HFFc6 (cell line): ENCODE measurements at places on chromosomes 3 and 15. TPM values are rescaled to one million over a fixed set of nuclear protein-coding genes. Genes with fewer than 3 reads are reported as not detected.

DNA sequence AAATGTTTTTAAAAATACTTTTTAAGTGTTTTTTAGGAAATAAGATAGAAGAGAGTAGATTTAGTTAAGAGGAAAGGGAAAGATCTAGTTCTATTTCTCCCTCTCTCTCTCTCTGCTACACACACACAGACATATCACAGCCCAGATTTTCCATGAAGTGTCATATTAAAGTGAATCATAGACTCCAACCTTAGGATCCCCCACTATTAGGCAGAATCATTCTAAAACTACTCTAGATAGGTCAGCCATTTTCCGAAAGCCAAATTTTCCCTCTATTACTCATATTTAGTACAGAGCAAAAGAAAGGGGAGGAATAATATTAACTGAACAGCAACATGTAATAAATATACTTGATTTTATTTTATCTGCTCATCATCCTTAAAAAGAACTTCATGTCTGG is 45.1 kb upstream of the RSL24D1 start:
- peak; percentile 33 for DNase-seq
- no peak overlapping the region for H3K4me3 ChIP-seq
- H3K27me3 ChIP-seq, result no peaks in the 10 kb centered on the region
- H3K36me3 ChIP-seq, result no peaks in the 10 kb centered on the region

- H3K27me3 ChIP-seq, result no peaks in the 10 kb centered on the region; the same call in 1 of the 2 replicates
- H3K4me1 ChIP-seq, result peaks cover 31% of the 10 kb centered on the region
- no peak for DNase-seq
- H3K27ac ChIP-seq, result peak overlapping the region; percentile 13
- peaks cover 16% of the 10 kb centered on the region for H3K36me3 ChIP-seq
Measured at GRCh38 chr3:43723121-43723734, 32.5 kb downstream of the ABHD5 start.

DNA sequence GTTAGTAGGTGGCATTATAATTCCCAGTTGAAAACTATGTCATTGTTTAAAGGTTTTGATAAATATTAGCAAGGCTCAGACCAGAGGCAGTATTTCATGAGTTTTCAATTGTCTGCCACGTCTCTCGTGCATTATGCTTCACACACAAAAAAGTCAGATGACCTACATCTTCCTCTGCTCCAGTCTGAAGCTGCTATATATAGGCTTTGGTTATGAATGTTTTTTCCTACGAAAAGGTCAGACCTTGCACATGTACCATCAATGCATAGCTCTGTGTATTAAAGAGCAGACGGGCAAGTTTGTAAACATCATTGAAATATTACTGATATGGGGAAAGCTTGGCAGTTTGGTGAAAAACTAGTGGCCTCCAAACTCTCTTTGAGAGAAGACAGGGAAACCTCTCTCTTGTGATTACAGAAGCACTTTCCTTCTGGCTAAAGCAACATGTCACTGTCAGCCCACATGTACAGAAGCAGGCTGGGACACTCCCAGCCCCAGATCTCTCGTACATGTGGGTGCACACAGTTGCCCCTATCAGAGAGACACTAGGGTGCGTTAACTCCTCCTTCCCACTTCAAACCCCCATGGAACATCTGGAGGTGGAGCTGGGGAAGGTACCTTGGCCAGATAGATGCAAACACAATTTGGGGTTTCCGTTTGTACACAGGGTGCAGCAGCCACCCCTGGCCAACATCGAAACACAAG is 184.0 kb upstream of the BCL6 start:
- no peak overlapping the region for H3K27ac ChIP-seq
- H3K4me3 ChIP-seq, result no peak overlapping the region
- DNase-seq, result no peak
- H3K27me3 ChIP-seq, result peaks cover 2% of the 10 kb centered on the region; the same call in 1 of the 2 replicates
- H3K36me3 ChIP-seq, result peaks cover 10% of the 10 kb centered on the region

DNA sequence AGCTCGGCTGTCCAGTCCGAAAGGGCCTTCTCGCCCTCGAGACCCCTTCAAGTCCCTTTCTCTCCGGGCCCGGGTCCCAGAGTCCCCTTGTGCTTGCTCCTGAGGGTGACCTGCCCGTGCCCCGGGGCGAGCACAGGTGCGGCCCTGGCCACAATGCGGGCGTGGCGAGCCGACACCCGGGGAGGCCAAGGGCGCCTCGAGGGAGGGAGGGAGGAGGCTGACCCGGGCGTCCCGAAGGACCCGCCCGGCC is 810 bp upstream of the MEF2A start:
- no peak overlapping the region for H3K27ac ChIP-seq
- DNase-seq, result no peak
- H3K27me3 ChIP-seq, result peaks cover 16% of the 10 kb centered on the region; the same call in 1 of the 2 replicates
- peaks cover 4% of the 10 kb centered on the region; the same call in 1 of the 2 replicates for H3K36me3 ChIP-seq
- peaks cover 32% of the 10 kb centered on the region for H3K4me1 ChIP-seq

DNA sequence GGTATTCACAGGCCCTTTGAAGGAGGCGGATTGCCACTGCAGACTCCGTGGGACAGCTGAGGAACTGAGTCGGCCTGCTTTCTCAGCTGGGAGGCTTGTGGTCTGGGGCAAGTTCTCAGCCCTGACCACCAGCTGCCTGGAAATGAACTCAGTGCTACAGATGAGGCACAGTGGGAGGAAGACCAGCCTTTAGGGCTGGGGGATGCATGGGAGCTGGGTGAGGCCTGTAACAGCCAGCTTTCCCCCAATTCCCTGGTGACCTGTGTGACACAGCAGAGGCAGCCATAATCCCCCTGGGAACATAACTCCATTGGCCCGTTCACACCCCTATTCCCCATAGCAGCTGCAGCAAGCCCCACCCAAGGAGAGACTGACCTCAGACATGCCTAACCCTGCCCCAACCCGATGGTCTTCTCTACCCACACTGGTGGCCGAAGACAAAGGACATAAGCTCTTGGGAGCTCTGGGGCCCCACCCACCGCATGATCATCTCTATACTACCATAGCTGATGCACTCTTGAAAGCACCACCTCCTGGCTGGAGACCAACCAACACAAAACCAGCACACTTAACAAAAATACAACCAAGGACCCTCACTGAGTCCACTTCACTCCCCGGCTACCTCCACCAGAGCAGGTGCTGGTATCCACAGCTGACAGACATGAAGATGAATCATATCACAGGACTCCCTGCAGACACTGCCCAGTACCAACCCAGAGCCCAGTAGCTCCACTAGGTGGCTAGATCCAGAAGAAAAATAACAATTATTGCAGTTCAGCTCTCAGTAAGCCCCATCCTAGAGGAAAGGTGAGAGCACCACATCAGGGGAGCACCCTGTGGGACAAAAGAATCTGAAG is 24.9 kb downstream of the ZMAT3 start:
- peaks cover 54% of the 10 kb centered on the region for H3K4me1 ChIP-seq
- DNase-seq, result peak; percentile 18
- no peaks in the 10 kb centered on the region; the same call in none of the 2 replicates for H3K27me3 ChIP-seq
- H3K36me3 ChIP-seq, result peaks cover 57% of the 10 kb centered on the region
- H3K4me3 ChIP-seq, result no peak overlapping the region; the same call in 1 of the 2 replicates

- H3K36me3 ChIP-seq, result no peaks in the 10 kb centered on the region
- peak overlapping the region; percentile 30; the same call in 1 of the 2 replicates for H3K4me3 ChIP-seq
- peaks cover 53% of the 10 kb centered on the region for H3K4me1 ChIP-seq
- H3K27ac ChIP-seq, result peak overlapping the region; percentile 86
Measured at GRCh38 chr3:149507491-149508324, 33.2 kb downstream of the TM4SF4 start.

- H3K27ac ChIP-seq, result no peak overlapping the region
- H3K27me3 ChIP-seq, result no peaks in the 10 kb centered on the region; the same call in 1 of the 2 replicates
- no peak overlapping the region for H3K4me3 ChIP-seq
- no peaks in the 10 kb centered on the region for H3K36me3 ChIP-seq
- peaks cover 16% of the 10 kb centered on the region for H3K4me1 ChIP-seq
Measured at GRCh38 chr15:43969802-43970375, 143.1 kb downstream of the WDR76 start.

DNA sequence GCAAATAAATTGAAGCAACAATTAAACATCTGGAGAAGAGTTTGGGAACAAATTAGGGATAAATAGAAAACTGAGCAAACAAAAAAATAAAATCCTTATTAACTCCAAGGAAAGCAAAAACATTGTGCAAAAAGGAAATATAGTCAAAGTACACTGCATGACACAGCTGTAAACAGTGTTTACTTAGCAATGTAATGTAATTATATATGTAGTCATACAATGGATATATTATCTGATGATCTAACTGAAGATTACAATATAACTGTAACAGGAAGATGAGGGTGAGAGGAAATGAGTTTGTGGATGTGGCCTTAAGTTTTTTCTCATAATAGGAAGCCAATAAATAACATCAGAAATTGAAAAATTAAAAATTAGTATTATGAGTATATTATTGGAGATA is 42.5 kb downstream of the SCN10A start:
- H3K27ac ChIP-seq, result no peak overlapping the region
- H3K36me3 ChIP-seq, result no peaks in the 10 kb centered on the region
- no peak for DNase-seq
- peaks cover 14% of the 10 kb centered on the region for H3K27me3 ChIP-seq

- DNase-seq, result no peak
- no peak within 1 kb of the TSS for H3K27ac ChIP-seq
- H3K4me3 ChIP-seq, result no peak within 1 kb of the TSS
- H3K36me3 ChIP-seq, result no peaks in the 10 kb centered on the region
- no peaks in the 10 kb centered on the region; the same call in 1 of the 2 replicates for H3K27me3 ChIP-seq
Measured at GRCh38 chr3:149792452-149793270, at the start of gene ANKUB1. ANKUB1 (minus strand) TSS chr3:149792554; CDS start chr3:149792366, 188 bp downstream.

GRCh38 chr3:152381881-152382295 is 113.2 kb downstream of the MBNL1 start:
- H3K36me3 ChIP-seq, result peaks cover 13% of the 10 kb centered on the region
- H3K4me3 ChIP-seq, result peak overlapping the region; percentile 88
- no peak for DNase-seq
- H3K4me1 ChIP-seq, result peaks cover 92% of the 10 kb centered on the region

- H3K4me3 ChIP-seq, result no peak overlapping the region
- peaks cover 1% of the 10 kb centered on the region for H3K27me3 ChIP-seq
- no peaks in the 10 kb centered on the region for H3K4me1 ChIP-seq
- no peaks in the 10 kb centered on the region for H3K36me3 ChIP-seq
- H3K27ac ChIP-seq, result no peak overlapping the region
Measured at GRCh38 chr3:94305835-94306611, 243.2 kb downstream of the NSUN3 start.

DNA sequence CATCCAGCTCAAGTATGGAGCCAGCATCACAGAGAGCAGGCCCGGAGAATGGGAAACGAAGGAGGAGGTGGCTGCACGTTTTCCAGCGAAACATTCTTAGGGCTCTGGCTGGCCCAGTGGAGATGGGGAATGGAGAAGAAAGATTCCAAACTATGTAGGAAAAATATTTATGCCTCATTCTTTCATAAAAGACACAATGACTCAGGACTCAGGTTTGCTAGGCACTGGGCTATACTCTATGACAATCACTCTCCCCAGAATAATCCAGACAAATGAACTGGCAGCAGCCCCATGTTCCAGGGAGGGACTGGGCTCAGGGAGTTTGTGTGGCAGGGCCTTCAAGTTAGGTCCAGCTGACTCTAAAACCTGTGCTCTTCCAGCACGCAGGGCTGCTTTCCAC is 110.8 kb upstream of the RAD18 start:
- H3K4me1 ChIP-seq, result peaks cover 12% of the 10 kb centered on the region
- peak overlapping the region; percentile 68; the same call in 1 of the 2 replicates for H3K27ac ChIP-seq
- H3K36me3 ChIP-seq, result no peaks in the 10 kb centered on the region
- DNase-seq, result peak; percentile 50
- peaks cover 23% of the 10 kb centered on the region for H3K27me3 ChIP-seq
- no peak overlapping the region for H3K4me3 ChIP-seq

GRCh38 chr3:140510303-140510861 is 167.5 kb upstream of the TRIM42 start:
- no peak for DNase-seq
- no peaks in the 10 kb centered on the region for H3K4me1 ChIP-seq
- H3K27ac ChIP-seq, result no peak overlapping the region
- H3K27me3 ChIP-seq, result no peaks in the 10 kb centered on the region

- H3K4me3 ChIP-seq, result no peak overlapping the region
- no peaks in the 10 kb centered on the region for H3K36me3 ChIP-seq
- H3K27me3 ChIP-seq, result no peaks in the 10 kb centered on the region
- H3K4me1 ChIP-seq, result no peaks in the 10 kb centered on the region
- H3K27ac ChIP-seq, result no peak overlapping the region
Measured at GRCh38 chr3:75140904-75141615, 523.1 kb upstream of the FRG2C start.

DNA sequence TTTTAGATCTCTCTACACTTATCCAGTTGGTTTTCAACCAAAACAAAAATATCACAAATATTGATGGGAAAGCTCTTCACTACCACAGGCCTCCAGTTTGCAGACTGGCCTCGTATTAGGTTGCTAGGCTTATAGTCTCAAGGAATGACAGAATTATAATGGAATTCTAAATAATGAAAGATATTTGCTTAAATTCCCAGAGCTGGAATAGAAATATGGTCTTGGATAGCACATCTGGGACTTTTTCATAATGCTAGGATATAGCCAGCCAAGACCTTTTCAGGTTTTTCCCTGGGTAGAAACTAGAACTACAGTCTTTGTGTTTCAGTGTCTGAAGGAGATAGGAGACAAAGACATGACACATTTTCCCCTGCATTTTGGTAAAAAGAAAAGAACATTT is 121.9 kb upstream of the STAC start:
- H3K4me1 ChIP-seq, result no peaks in the 10 kb centered on the region
- H3K27me3 ChIP-seq, result no peaks in the 10 kb centered on the region; the same call in 1 of the 2 replicates

DNA sequence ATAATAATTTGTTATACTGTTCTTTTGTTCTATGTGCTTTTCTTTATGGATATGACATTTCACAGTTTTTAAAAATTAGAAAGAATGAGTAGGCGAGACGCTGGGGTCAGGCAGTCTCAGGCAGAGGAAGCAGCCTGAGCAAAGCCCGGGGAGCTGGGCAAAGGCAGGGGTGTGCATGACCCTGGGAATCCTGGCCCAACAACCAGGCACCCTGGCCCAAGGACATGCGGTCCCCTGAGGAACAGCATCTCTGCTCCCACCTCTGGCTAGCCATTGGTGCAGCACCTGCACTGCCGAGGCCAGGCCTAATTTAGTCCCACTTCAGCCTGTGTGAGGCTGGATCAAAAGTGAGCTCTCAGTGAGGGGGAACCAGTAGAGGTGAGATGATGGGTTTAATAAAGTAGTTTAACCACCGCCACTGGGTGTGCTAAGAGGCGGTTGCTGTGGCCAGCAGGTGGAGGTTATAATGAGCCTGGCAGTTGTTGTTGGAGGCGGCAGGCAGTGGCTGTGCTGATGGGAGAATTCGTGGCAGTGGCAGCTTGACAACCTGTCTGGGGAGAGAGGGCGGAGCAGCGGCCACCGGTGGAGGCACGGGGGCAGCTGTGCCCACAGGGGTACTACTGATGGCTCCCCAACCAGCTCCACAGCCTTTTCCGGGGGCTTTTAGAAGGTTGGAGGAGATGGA is 41.5 kb downstream of the PRKCD start:
- H3K27ac ChIP-seq, result no peak overlapping the region
- H3K4me1 ChIP-seq, result no peaks in the 10 kb centered on the region
- no peaks in the 10 kb centered on the region; the same call in 1 of the 2 replicates for H3K27me3 ChIP-seq
- DNase-seq, result no peak
- H3K36me3 ChIP-seq, result no peaks in the 10 kb centered on the region; the same call in 1 of the 2 replicates

- H3K27me3 ChIP-seq, result peaks cover 2% of the 10 kb centered on the region; the same call in 1 of the 2 replicates
- no peak overlapping the region for H3K27ac ChIP-seq
- H3K4me1 ChIP-seq, result peaks cover 12% of the 10 kb centered on the region
- no peak for DNase-seq
- no peak overlapping the region for H3K4me3 ChIP-seq
Measured at GRCh38 chr3:40037582-40037981, 228.2 kb downstream of the MYRIP start.

- no peaks in the 10 kb centered on the region; the same call in 1 of the 2 replicates for H3K36me3 ChIP-seq
- no peak overlapping the region for H3K4me3 ChIP-seq
- no peaks in the 10 kb centered on the region for H3K4me1 ChIP-seq
- H3K27me3 ChIP-seq, result no peaks in the 10 kb centered on the region; the same call in 1 of the 2 replicates
- DNase-seq, result no peak
Measured at GRCh38 chr3:22263042-22263441, 512.0 kb upstream of the ZNF385D start.

The RARRES1 gene
- 0.51 and 0.57 TPM in 2 replicates for total RNA-seq

The MORC1 gene
- not detected in 3 replicates for total RNA-seq

The SI gene
- total RNA-seq, result not detected in 3 replicates

The CCDC71 gene
- 21.8 to 24.2 TPM (median 21.9 TPM) in 3 replicates for total RNA-seq

The TEX9 gene
- 0.81 to 2.4 TPM (median 1.4 TPM) in 3 replicates for total RNA-seq

The TPRG1 gene
- total RNA-seq, result not detected in 3 replicates

The SELENOK gene
- total RNA-seq, result 38.7 and 43.3 TPM in 2 replicates

The ADAMTS7 gene
- 0.39 to 0.65 TPM (median 0.56 TPM) in 3 replicates for total RNA-seq

The TLR9 gene
- not detected in 3 replicates for total RNA-seq

The GJD2 gene
- total RNA-seq, result not detected in 3 replicates
